ENCODE measurements at places on chromosomes 3 and 15.

GRCh38 chr3:10930666-10931040 is 61.9 kb upstream of the SLC6A1 start:
- no peak for DNase-seq

GRCh38 chr3:104133630-104134029 is 1233.1 kb upstream of the ALCAM start:
- no peak for DNase-seq

DNA sequence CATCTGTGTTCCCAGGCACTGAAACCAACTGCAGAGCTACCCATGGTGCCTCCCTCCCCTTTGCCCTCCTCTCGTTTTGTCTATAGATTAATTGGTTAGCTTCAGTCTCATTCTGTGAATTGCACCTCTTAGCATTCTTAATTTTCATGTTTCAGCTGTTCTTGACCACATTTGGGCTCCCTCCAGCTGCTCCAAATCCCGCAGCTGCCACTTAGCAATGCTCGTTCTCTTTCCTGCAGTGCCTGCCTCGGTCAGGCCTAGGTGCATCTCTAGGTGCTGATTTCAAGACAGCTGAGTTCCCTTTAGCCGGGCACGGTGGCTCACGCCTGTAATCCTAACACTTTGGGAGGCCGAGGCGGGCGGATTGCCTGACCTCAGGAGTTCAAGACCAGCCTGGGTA is 47.0 kb upstream of the SMAD3 start:
- no peak for DNase-seq

DNA sequence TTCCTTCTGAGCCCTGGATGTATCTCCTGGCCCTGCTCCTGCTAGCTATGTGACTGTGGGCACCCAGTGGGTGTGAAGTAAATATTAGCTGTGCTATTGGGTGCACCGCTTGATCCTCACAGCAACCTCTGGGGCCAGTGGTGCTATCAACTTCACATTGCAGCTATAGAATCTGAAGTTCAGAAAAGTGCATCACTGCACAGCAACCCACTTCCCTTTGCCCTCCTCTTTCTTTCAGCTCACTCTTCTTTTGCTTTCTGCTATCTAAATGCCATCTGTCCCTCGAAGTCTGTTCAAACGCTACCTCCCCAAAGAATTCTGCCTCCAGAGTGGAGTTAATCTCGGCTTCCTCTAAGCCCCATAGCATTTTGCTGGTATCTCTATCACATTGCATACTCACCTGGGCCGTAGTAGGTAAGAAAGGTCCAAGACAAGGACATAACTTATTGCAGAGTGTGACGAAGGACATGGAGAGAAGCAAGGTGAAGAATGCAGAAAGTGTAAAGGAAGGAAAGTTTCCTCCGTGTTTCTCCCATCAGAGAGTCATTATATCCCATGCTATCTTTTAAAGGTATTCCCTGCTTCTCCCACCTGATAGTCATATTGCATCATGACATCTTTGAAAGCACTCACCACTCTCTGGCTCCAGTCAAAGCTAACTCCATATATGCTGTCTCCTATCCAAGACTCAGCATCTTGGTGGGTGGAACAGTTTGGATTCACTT is 57.1 kb upstream of the BCL6 start:
- DNase-seq = no peak

DNA sequence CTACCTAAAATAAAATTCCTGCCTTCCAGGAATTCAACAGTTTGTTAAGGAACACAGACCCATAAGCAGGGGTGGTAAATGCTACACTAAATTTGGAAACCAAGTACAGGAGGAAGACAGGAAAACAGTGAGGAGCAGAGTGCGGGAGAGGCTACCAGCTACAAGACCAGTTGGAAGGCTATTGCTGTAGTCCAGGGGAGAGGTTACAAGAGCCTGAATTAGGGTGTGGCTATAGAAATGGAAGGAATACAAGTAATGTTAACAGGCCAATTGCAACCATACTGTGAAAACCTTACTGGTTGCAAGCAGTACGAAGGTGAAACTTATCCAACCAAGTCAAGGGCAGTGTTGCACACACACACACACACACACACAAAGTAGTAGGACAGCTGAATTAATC is 880 bp upstream of the ARMC8 start:
- no peak for DNase-seq

- no peak for DNase-seq
Observed at GRCh38 chr15:80442728-80443403, 38.7 kb downstream of the ARNT2 start.

DNA sequence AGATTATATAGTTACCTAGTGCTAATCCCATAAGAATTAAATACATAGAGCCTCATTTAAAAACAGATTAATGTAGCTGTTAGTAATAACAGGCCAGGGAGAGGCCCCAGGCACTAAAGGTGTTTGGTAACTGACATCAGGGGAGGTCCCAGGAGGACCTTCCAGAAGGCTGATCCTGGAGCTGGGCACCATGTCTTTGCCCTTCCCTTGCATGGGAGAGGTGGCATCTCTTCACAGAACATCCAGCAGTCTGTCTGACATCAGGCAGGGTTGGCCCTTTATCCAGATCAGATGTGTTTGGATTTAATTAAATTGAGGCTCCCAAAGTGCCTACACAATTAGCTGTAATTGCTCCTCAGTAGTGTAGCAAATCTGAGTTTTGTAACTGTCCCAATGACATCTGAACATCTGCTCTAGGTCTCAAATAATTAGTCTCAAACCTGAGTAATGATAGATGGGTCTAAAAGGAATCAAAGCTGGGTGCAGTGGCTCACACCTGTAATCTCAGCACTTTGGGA is 53.0 kb downstream of the RLBP1 start:
- DNase-seq = no peak

DNA sequence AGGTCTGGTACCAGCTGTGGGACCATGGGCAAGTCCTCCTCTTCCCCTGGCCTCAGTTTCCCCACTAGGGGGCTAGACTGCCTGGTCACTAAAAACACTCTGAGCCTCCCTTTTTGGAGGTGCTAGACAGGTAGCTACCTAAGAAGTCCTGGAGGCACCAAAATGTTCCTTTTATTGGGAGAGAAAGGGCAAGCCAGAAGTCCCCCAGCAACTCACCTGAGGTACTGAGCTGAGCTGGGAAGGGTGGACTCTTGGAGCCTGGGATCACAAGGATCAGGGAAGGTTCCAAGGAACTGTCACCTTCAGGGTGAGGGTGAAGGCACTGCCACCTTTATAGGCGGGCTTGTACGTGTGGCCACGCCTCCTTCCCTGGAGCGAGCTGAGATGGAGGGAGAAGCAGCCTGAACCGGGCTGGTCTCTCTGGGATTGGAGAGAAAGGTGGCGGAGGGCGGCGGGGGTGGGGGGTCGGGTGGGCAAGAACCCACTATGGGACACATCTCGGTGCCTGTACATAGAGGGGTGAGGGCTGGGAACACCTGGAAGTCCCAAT is at the start of gene CYP1A1:
CYP1A1 (minus strand) TSS at position 304 of the 550 bp plus-strand sequence. CDS start 2,431 bp downstream, outside the sequence.
- DNase-seq = no peak

- peak; percentile 95 for DNase-seq
Observed at GRCh38 chr3:73409138-73409763, 215.5 kb downstream of the PDZRN3 start.

- DNase-seq = peak; percentile 17
Observed at GRCh38 chr3:123444023-123444422, 4.9 kb downstream of the ADCY5 start.

- no peak for DNase-seq
Observed at GRCh38 chr3:16490062-16490619, 23.4 kb downstream of the RFTN1 start.

GRCh38 chr3:178663201-178663934 is 127.1 kb downstream of the KCNMB2 start:
- DNase-seq = no peak

DNA sequence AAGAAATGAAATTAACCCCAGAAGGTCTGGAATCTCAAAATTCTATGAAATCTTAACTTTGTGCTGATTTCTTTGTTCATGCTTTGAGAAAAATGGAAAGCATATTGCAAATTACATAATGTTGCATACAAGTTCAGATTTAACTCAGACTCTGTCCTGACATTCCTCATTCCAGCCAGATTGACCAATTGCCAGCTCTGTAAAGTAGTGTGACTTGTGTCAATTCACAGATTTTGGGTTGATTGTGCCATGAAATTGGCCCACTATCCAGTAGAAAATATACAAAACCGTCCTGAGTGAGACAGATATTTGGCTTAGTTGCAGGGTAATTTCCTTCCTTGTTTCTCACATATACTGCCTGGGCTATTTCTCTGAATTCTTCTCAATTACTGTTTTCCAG is 1312.6 kb downstream of the ROBO1 start:
- DNase-seq = no peak

GRCh38 chr3:181728470-181729340 is 17.0 kb downstream of the SOX2 start:
- DNase-seq = no peak

- DNase-seq = no peak
Observed at GRCh38 chr3:127985216-127985615, 67.0 kb upstream of the SEC61A1 start.

- peak; percentile 76 for DNase-seq
Observed at GRCh38 chr3:156307704-156308103, 187.3 kb downstream of the KCNAB1 start.

DNA sequence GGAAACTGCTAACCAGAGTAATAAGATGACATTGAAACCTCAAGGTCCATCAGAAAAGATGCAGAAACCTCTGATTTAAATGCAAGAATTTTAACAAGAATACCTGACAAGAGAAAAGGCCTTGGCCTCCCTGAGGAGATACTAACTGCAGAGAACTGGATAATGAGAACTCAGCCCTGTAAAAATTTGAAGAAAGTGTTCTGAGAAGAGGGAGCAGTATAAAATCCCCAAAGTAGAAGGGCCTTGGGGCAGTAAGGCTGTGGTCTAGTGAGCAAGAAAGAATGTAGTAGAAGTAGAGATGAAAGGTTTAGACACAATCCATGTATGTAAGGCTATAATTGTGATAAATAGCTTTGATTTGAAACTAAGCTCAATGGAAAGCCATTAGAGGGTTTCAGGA is 394.1 kb downstream of the ZBBX start:
- peak; percentile 9 for DNase-seq

GRCh38 chr3:69881051-69881450 is 118.5 kb upstream of the SAMMSON start:
- no peak for DNase-seq

GRCh38 chr3:56799251-56799882 is 2.4 kb downstream of the ARHGEF3 start:
- peak; percentile 42 for DNase-seq

DNA sequence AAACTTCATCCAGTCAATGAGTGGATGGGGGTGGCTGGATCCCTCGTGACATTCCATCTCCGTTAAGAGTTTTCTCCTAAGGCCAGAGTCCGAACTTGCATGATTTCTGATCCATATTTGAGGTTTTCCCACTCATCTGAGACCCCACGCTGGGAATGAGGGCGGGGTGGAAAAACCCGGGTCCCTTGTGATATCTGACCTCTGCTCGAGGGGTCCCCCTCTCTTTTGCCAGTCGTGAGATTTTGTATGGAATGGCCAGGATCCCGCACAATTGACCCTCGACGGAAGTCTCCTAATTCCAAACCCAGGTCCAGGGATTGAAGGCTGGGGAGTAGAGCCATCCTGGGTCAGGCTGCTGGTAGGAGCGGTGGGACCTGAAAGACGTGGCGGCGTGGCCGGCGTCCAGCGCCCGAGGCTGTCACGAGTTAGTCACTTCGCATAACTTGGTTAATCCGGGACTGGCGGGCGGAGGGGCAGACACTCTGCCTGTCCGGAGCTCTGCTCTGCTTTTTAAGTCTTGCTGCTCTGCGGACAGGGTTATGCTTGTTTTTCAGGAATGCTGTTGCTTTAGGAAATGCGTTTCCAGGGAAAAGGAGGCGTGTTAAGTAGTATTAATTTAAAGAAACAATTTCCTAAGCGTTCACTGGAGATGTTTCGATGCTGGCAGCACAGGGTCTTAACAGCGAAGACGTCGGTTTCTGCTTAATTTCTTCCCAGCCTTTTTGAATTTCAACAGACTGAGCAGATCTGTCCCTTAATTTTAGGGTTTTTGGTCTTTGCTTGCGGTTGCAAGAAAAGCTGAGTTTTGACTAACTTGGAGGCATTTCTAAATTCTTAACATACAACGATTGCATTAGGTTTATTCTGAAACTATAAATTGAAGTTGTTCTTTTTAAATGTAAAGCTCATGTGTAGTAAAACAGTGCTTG is 69.7 kb upstream of the LRRFIP2 start:
- DNase-seq = peak; percentile 81

- DNase-seq = no peak
Observed at GRCh38 chr3:146851665-146852064, 246.5 kb upstream of the PLSCR5 start.

DNA sequence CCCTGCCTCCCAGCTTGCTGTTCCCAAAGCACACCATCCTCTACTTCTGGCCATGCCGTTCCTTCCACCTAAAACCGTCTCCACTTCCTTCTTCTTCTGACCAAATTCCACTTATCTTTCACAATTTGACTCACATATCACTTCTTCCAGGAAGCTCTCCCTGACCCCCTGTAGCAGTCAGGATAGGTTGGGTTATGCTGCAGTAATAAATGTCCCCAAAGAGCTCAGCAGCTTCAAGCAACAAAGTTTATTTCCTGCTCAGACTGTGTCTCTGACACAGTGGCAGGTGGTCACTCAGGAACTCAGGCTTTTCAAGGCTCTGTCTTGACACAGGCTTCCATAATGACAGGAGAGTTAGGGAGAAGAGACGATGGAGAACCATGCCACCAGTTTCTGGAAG is 27.4 kb downstream of the SLC6A11 start:
- no peak for DNase-seq

- DNase-seq = peak; percentile 80
Observed at GRCh38 chr3:132629928-132630327, 29.7 kb downstream of the ACAD11 start.

GRCh38 chr15:66783314-66783713 is 81.3 kb downstream of the SMAD6 start:
- peak; percentile 54 for DNase-seq

GRCh38 chr3:139329364-139329850 is 14.4 kb upstream of the MRPS22 start:
- peak; percentile 72 for DNase-seq

GRCh38 chr3:127216415-127217261 is 23.7 kb downstream of the PRR23E start:
- DNase-seq = no peak

- DNase-seq = peak; percentile 96
Observed at GRCh38 chr3:190064112-190064511, 56.6 kb downstream of the P3H2 start.

GRCh38 chr3:173007079-173007723 is 133.8 kb downstream of the SPATA16 start:
- no peak for DNase-seq

- no peak for DNase-seq
Observed at GRCh38 chr3:105367063-105367405, 325 bp downstream of the ALCAM start.

DNA sequence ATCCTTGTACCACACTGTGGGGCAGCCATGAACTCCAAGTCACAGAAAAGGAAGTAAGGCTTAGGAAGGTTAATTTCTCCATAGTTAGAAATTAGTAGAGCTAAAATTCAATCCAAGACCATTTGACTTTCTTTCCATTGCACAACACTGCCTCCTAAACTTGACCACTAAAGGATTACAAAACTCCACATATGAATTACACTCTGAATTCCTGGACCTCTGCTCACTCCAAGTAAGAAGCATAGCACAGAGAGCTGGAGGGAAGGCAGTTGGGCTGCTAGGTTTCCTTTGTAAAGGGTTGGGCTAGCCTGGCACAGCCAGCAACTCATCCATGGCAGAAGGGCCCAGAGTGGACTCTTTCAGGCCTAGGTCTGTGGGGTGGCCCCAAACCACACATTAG is 134.4 kb downstream of the MYLK start:
- peak; percentile 92 for DNase-seq

- no peak for DNase-seq
Observed at GRCh38 chr15:93241696-93242585, 152.9 kb upstream of the RGMA start.
